Endothelial cell of coronary artery (primary cell): ENCODE measurements at places on chromosomes 3 and 15. TPM values are rescaled to one million over a fixed set of nuclear protein-coding genes. Genes with fewer than 3 reads are reported as not detected.

SUMF1 gene
- 43.0 and 56.0 TPM in 2 replicates for total RNA-seq

CLCN2 gene
- 1.6 and 2.8 TPM in 2 replicates for total RNA-seq

VGLL3 gene
- 3.0 and 28.0 TPM in 2 replicates for total RNA-seq

ACAN gene
- total RNA-seq: not detected in 2 replicates

UCN2 gene
- total RNA-seq: 0.09 TPM in 1 of 2 replicates, not detected in the other

SPTBN5 gene
- total RNA-seq: 6.3 and 10.5 TPM in 2 replicates

SH2D7 gene
- total RNA-seq: not detected in 2 replicates

ATRIP gene
- total RNA-seq: 6.6 and 7.6 TPM in 2 replicates

MCTP2 gene
- 0.47 and 1.3 TPM in 2 replicates for total RNA-seq

CHST13 gene
- total RNA-seq: not detected in 2 replicates

HYAL2 gene
- total RNA-seq: 442 and 623 TPM in 2 replicates

PP2D1 gene
- not detected in 2 replicates for total RNA-seq

PLSCR2 gene
- total RNA-seq: 0.18 TPM in 1 of 2 replicates, not detected in the other

SI gene
- not detected in 2 replicates for total RNA-seq

LOXL1 gene
- total RNA-seq: 4.1 and 20.2 TPM in 2 replicates

CHRM5 gene
- under 0.01 TPM in 1 of 2 replicates, not detected in the other for total RNA-seq

CHRNB4 gene
- not detected in 2 replicates for total RNA-seq

NPHP3 gene
- 15.1 and 16.8 TPM in 2 replicates for total RNA-seq

TF gene
- total RNA-seq: under 0.01 and 0.36 TPM in 2 replicates

FHIT gene
- total RNA-seq: 0.18 and 0.38 TPM in 2 replicates

RETNLB gene
- not detected in 2 replicates for total RNA-seq

GPR87 gene
- total RNA-seq: 0.09 TPM in 2 replicates

IL17RE gene
- total RNA-seq: 0.18 and 0.19 TPM in 2 replicates

SPATA12 gene
- total RNA-seq: 0.09 and 0.18 TPM in 2 replicates

TOPAZ1 gene
- total RNA-seq: not detected in 2 replicates

SEMA5B gene
- under 0.01 and 0.09 TPM in 2 replicates for total RNA-seq

CLDN18 gene
- total RNA-seq: not detected in 2 replicates

NMB gene
- total RNA-seq: 2.9 and 3.9 TPM in 2 replicates

ARRDC4 gene
- 0.45 and 2.4 TPM in 2 replicates for total RNA-seq

SEMA3B gene
- 0.27 and 1.3 TPM in 2 replicates for total RNA-seq

SMCO1 gene
- not detected in 2 replicates for total RNA-seq

CDHR4 gene
- not detected in 2 replicates for total RNA-seq

GREM1 gene
- total RNA-seq: 0.09 and 0.19 TPM in 2 replicates

C3orf85 gene
- total RNA-seq: not detected in 2 replicates

WDR73 gene
- total RNA-seq: 20.8 and 27.8 TPM in 2 replicates

SLC12A1 gene
- total RNA-seq: not detected in 2 replicates

ZNF501 gene
- 4.7 and 7.8 TPM in 2 replicates for total RNA-seq

ITPKA gene
- total RNA-seq: 0.66 and 2.3 TPM in 2 replicates

MEIS2 gene
- total RNA-seq: 39.1 and 55.5 TPM in 2 replicates

MSL2 gene
- 9.1 and 10.9 TPM in 2 replicates for total RNA-seq

ACKR2 gene
- 0.18 TPM in 1 of 2 replicates, not detected in the other for total RNA-seq

GOLGA8S gene
- under 0.01 and 0.09 TPM in 2 replicates for total RNA-seq

NOX5 gene
- total RNA-seq: under 0.01 TPM in 1 of 2 replicates, not detected in the other

SUSD5 gene
- total RNA-seq: 1.9 and 4.4 TPM in 2 replicates

TRPM1 gene
- 0.19 and 0.27 TPM in 2 replicates for total RNA-seq

HIGD1A gene
- total RNA-seq: 109 and 125 TPM in 2 replicates

INKA1 gene
- total RNA-seq: 18.9 and 23.4 TPM in 2 replicates

KBTBD12 gene
- not detected in 2 replicates for total RNA-seq

MINAR1 gene
- total RNA-seq: 0.54 and 0.56 TPM in 2 replicates

DPP8 gene
- 43.1 and 43.6 TPM in 2 replicates for total RNA-seq
